NCI-H1436 (cell line): ENCODE measurements at places on chromosomes 5 and 9.

DNA sequence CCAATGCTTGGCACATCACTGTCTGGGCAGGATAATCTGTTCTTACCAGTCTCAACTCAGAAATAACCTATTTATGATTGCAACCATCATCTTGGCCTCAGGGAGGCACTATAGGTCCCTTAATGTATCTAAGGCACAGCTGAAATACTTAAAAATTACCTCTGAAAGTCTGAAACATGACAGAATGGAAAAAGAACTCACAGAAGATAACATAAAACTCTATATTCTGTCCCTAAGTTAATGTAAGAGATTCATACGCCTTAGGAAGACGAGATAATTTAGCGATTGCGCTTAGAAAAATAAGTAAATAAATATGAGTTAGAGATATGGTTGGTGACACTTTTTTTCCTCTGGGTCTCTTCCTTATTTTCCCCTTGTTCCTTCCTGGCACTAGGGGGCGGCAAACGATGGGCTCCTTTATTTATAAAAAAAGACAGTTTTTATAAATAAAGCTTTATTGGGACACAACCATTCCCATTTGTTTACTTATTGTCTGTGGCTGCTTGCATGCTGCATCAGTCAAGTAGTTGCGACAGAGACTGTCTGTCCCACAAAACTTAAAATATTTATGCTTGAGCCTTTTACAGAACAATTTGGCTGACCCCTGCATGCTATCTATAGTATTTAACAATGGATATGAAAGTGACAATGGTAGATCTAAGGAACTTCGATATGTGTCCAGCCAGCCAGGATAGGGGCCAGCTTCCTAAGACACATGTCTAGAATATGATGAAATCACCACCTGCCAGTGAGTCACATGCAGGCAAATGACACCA lies 79.6 kb downstream of the PDE4D start:
- peak; percentile 43 for DNase-seq

- DNase-seq = no peak
Observed at GRCh38 chr5:150946351-150946905, 41.6 kb upstream of the ZNF300 start.

- no peak for DNase-seq
Observed at GRCh38 chr5:173534664-173535063, 81.8 kb downstream of the BOD1 start.

DNA sequence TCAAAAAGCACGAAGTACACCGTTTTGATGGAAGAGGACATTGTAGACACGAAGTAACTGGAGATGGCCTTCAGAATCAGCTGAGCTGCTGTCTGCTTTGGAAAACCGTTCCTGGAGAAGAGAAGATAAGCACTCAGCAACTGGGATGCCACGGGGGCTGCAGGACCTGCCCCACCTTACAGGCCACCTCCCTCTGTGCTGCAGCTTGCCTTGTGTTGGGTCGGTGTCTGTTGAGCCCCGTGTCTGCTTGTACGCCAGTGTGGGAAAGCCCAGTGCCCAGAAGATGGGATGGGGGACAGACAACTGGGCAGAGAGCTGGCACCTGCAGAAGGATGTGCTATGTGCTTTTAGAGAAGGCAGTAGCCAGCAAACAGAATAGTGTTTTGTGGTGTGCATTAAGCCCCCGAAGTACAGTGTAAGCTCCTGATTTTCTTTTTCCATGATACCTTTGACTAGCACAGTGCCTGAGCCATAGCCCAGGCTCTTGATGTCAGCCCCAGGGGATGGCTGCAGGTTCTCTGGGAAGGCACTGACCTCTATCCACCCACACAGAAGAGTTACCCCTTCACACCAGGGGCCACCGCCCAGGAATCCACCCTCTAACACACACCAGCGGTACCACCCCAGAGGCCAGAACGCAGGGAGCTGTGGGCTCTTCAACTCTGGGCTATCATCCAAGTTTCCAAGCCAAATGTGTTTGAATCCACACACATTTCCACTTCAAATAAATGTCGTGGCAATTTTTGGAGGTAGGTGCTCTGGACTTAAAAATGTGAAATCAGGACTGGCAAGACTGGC lies 63.8 kb downstream of the MACROH2A1 start:
- no peak for DNase-seq

DNA sequence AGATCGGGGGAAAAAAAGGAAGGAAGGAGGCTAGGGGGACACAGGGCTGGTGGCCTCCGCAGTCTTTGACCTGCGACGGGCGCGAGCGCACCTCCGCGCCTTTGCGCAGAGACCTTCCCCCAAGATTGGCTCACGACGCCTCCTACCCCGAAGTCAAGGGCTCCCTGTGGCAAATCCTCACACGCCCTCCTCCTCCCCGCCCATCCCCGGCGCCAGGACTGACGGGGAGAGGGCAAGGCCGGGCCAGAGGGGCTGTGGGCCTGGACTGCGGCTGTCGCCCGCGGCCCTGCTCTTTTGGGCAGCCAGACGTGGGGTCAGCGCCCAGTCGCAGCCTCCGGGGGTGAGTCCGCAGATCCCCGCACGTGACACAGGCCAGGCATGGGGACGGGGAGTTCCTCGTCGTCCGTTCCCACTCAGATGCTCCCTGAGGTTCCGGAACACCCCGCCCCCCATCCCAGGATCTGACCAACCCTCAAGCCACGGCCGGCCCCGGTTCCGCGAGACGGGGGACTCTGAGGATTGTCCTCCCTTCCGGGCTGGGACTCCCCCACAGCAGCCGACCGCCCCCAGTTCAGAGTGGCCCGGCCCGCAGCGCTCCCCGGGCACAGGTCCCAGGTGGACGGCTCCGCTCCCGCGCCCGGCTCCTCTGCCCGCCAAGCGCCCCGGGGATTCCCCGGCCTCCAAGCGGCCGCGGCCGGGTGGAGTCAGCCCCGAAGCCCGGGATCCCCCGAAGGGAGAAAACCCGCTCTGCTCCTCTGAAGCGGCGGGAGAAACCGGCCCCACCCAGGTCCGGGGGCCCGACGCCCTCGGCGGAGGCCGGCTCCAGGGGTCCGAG lies 543 bp upstream of the ANKRD33B start:
- DNase-seq = no peak

- no peak for DNase-seq
Observed at GRCh38 chr5:14741801-14742440, 77.4 kb downstream of the OTULIN start.

DNA sequence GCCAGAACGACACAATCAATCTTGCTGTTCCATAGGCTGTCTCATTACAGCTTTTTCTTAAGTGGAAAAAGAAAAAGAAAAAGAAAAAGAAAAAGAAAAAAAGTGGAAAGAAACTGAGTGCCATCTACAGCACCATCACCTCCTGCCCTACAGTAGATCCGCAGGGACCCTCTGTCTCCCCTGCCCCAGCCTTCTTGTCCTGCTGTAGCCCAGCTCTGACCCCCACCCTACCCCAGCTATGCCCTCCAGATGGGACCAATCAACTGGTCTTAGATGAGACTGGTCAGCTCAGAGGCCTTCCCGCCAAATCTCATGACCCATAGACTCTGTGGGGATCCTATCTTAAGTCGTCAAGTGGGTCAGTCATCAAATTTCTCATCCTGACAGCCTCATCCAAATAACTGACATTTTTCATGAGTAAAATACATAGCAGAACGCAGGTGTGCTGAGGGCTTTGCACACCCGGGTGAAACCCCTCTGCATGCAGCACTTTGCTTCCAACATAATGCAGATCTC lies 34.8 kb downstream of the TSPAN17 start:
- DNase-seq = no peak

DNA sequence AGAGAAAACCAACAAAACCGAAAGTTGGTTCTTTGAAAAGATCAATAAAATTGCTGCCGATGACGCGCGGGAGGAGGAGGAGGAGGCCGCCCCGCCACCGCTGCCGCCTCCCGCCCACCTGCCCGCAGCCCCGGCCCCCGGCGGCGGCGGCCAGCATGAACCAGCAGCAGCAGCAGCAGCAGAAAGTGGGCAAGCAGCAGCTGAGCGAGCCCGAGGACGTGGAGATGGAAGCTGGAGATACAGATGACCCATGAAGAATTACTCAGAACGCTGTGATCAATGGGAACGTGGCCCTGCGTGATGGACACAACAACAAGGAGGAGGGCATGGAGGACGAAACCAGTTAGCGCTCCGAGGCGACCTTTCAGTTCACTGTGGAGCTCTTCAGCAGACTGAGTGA lies 53.9 kb upstream of the EFNA5 start:
- DNase-seq = no peak

- DNase-seq = no peak
Observed at GRCh38 chr5:109589239-109589638, 100.5 kb upstream of the MAN2A1 start.

DNA sequence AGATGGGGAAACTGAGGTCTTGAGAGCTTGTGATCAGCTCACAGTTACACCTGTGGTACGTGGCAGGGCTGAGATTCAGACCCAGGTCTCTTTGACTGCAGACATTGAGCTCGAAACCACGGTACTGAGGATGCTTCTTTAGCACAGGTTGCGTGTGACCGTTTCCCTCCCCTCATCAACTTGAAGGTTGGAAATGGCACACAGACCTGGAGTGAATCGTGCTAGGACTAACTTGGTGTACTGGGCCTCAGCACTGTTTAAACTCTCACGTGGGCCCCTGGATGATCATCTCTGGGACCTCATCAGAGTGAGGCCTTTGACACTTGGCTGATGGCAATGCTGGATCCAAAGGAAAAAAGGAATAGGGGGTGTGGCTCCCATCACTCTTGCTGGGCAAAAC lies 106.0 kb downstream of the MVB12B start:
- no peak for DNase-seq

DNA sequence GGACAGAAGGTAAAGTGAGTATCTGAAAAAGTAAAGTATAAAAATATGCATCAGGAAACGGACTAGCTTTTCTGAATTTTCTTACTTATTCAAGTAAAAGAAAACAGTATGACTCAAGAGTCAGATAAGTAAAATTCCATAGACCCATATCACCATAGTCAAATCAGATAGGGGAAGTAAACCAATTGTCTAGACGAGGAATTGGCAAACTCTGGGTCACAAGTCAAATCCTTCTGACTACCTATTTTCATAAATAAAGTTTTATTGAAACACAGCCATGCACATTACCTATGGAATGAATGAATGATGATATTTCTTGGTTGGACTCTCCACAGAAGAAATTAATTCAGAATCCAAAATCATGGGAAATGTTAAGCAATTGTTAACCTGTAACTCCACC lies 59.1 kb upstream of the TMC1 start:
- DNase-seq = no peak

GRCh38 chr9:128908372-128908771 lies 12.4 kb upstream of the PHYHD1 start:
- DNase-seq = no peak

- no peak for DNase-seq
Observed at GRCh38 chr5:121870489-121870888, 18.8 kb downstream of the FTMT start.

DNA sequence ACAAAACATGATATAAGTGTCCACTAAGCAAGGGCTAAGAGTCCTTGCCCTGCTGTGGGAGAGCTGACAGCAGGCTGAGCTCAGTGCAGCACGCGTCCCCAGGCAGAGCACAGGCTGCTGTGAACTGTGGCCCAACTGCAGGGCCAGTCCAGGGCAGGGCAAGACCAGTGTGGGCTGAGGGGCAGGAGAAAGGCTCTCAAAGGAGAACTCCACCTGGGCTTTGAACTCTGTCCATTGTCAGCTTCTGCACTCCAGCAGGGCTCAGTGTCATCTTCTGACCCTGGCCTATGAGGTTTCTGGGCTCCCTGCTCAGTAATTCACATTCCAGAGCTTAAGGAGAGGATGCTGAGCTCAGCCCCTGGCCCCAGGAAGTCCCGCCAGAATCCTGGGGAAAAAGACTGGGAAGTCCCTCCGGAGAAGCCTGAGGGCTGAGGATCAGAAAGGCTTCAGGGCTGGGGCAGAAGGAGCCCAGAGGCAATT lies 37.4 kb downstream of the LHFPL2 start:
- no peak for DNase-seq

DNA sequence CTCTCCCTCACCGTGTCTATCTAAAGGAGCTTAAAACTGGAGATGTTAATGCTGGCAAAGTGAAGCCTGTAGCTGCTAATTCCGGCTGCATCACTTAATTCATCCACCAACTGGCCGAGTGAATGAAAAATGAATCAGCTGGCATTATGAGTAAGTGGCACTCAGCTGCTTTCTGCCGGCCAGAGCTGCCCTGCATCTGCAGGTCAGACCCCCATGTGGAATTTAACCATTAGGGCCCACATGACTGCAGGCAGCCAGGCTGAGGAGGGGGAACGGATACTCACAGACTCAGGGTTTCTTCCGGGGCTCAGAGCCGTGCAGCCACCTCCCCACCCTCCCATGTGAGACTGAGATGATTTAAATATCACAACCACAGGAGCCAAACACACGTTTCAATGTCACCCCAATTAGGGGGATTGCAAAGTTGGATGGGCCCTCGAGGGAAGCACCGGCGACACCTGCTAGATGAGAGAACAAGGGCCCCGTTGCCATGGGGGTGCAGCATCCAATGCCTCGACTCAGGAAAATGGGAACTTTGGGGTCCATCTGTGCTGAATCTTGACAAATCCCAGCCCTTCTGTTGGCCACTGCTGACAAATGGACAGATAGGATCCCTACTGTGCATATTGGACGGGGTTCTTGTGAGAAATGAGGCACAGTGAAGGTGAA lies 115.6 kb upstream of the ALDH1B1 start:
- DNase-seq = no peak

DNA sequence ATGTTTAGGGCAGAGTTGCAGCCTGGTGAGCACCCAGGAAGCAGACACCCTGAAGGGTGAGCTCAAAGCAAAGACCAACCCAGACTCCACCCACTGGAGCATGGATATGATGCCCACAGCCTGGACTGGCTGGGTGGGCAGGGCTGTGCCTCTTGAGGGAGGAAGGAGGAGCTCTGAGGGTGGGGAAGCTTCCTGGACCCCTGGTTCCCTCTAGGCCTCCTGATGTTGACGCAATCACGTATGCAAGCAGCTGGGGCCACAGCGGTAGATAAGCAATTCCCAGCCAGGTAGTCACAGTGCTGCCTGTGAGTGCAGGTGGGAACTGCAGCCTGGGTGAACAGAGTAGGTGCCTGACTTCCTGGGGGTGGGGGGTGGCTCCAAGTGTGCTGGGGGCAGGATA lies 271.5 kb downstream of the CDK5RAP2 start:
- DNase-seq = peak; percentile 65

DNA sequence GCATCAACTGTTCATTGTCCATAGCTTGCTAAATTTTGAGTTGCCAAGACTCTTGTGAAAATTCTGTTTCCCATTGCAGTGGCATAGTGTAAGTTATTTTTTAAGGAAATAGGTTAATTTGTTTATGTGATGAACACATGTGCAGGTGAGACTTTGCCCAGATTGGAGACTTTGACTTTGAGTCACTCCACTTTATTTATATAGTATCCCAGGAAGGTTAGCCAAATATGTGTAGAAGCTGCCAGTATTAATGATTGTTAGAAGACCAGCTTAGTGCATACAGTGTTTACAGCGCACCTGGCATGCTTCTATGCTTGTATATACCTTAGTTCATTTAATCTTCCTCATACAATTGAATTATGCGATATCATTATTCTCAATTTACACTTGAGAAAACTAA lies 51.0 kb downstream of the MTAP start:
- DNase-seq = no peak
